ENCODE measurements at places on chromosomes 6 and 20.

DNA sequence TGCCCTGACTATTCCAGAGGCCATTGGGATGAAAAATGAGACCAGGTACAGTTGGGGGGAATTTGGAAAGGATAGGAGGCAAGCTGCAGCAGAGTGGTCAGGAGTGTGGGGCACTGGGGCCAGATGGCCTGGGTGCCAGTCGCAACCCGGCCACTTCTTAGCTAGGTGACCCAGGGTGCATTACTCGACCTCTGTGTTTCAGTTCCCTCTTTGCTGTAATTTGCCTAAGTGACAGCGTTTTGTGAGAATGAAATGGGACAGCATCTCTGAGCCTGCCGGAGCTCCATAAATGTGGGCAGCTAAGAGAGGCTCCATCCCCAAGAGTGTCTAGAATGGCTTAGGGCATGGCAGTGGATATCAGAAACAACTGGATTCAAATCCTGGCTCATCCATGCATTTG, 13.9 kb downstream of the LRFN2 start:
- no peak for DNase-seq

DNA sequence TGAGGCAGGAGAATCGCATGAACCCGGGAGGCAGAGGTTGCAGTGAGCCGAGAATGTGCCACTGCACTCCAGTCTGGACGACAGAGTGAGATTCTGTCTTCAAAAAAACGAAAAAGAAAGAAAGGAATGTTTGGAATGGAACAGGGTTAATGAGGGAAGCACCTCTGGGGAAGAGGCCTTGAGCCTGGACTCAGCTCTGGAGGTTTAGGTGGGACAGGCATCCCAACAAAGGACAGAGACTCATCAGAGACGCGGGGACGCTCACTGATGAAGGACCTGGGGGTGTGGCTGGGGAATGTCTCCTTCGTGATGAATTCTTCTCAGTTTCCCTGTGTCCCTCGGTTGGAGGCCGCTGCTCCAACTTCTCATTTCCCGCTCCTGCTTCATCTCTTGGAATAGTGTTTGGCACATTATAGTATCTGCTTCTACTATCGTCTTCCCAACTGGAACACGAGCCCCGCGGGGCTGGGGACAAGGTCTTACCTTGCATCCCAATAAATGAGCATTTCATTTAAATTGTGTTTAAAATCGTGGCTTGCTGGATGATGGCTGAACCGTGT, 27.6 kb downstream of the KIF25 start:
- DNase-seq: no peak

GRCh38 chr6:99427988-99428387, 2.9 kb upstream of the PNISR start:
- DNase-seq: no peak

DNA sequence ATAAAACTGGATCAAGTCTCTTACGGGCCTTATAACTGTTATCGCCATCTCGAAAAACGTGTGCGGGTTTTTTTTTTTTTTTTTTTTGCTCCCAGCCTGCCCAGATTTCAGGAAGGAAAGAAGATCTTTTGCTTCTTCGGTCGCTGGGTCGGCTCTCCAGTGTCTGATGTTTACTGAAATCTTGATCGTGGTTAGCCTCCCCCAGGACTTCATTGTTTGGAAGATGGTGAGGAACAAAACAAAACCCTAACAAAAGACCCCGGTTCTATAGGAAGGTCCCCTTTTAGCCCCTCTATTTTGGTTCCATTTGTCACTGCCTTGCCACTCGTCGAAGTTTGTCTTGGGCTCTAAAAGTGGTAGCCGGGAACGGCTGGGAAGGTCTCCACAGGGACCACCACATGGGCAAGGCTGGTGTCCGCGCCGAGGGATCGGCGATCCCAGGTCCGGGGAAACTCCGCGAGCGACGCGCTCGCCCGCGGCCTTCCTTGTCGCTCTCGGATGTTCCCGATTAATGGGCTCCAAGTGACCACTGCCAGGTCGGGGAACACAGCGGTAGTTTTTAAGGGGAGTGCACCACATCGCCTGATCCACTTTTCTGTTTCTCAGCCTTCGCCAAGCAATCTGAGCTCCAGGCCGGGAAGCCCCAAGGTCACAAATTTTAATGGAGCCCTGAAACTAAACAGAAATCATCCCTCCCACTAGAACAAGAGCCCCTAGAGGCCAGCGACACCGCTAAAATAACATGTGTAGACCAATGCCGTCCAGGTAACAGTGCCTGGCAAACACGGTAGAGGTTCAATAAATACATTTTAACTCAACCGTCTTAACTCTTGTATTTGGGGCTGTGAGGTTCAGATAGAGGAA, 27.0 kb downstream of the TRIM27 start:
- DNase-seq: peak; percentile 63

- no peak for DNase-seq
Observed at GRCh38 chr6:41626022-41626421, 12.2 kb upstream of the MDFI start.
